ENCODE measurements at places on chromosomes 13 and 19.
A peak's percentile ranks its signal among the peaks of the same experiment; 100 is the strongest.

- DNase-seq: no peak
Measured at GRCh38 chr19:5292453-5292821, 48.2 kb downstream of the PTPRS start.

GRCh38 chr13:111955412-111956065 lies 111.4 kb upstream of the SOX1 start:
- no peak for DNase-seq

DNA sequence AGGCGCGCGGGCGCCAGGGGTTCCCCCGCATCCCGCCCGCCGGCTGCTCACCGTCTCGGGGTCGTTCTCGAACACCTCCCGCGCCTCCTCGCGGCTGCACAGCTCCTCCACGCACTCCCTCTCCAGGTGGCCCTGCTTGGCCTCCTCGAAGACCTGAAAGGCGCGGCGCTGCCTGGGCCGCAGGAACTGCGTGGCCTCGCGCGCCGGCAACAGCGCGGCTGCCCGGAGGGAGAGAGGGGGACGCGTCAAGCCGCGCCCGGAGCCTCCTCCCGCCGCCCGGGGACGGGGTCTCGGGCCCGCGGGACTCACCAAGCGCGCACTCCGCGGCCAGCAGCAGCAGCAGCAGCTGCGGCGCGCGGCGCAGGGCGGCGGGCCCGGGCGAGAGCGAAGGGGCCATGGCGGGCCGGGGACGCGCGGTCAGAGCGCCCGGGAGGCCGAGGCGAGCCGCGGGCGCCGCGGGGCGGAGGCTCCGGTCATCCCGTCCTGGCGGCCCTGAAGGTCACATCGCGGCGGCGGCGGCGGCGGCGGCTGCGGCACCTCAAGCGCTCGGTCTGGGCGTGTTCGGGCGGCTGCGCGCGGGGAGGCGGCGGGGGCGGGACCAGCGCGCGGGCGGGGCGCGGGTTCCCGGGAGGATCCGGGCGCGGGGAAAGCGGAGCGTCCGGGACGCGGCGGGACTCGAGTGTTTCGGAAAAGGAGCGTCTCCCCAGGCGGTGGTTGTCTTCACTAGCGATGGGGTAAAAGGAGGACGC lies at the start of gene GAS6:
GAS6 (minus strand) TSS at position 553 of the 749 bp plus-strand sequence; CDS start at position 397, 156 bp downstream.
- DNase-seq: no peak

DNA sequence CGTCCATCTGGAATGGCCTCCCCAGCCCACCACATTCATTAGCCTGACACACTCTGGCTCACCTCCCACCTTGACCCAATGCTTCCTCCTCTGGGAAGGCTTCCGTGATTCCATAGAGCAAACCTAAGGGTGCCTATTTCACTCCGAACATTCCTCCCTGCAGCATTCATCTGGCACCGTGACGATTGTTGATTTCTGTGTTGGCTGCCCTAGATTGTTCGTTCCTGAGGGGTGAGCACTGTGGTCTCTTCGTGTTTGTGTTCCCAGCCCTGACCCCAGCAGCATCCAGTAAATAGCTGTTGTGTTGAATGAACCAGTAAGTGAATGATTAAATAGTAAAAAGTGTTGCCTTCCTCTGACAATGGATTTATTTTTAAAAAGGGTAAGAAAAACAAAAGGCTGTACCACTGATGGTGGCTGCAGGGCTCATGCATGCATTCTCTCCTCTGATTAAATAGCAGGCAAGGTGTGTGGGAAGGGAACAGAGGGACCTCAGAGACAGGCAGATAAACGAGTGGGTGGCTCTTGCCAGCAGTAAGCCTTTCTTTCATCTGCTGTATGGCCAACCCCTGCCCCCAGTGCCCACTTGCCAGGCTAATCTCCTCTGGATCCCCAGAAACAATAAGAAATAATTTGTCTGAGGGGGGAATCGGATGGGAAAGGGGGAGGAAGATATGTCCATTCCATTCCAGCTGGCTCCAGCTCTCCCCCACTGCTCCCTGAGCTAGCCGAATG lies 48.4 kb upstream of the CACNA1A start:
- DNase-seq: no peak

- no peak for DNase-seq
Measured at GRCh38 chr19:49741210-49741844, 21.8 kb downstream of the TSKS start.

DNA sequence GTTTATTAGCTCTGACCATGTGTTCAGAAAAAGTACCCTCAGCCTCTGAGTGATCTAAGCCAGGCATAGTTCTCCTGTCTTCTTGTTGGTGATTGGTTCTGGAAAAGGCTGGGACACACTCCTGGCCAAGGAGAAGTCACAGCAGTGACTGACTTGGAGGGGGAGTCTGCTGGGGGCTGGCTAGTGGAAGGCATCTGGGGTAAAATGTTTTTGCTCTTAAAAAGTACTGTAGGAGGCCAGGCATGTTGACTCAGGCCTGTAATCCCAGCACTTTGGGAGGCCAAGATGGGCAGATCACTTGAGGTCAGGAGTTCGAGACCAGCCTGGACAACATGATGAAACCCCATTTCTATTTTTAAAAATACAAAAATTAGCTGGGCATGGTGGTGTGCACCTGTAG lies 21.7 kb downstream of the FAM187B start:
- DNase-seq: no peak

DNA sequence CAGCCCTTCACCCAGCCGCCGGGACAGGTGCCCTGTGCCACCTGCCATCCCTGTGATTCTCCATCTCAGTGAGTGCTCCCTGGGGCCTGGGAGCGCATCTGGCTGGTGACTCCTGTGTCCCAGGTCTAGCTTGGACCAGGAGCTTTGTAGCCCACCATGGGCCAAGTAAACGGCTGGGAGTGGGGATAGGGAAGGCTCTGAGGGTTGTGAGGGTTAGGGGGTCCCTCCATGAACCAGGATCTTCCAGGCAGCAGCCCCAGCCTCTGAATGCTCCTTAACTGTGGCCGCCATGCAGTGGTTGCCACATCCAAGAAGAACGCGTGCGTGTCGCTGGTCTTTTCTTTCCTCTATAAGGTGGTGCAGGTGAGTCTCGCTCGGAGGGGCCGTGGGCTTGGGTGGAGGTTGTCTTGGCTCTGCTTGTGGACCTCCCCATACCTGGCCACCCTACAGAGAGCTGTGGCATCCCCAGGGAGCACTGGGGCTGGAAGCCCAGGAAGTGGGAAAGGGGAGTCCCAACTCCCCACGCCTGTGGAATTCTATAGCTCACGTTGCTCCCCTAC lies 8.4 kb downstream of the AP1M1 start:
- no peak for DNase-seq

DNA sequence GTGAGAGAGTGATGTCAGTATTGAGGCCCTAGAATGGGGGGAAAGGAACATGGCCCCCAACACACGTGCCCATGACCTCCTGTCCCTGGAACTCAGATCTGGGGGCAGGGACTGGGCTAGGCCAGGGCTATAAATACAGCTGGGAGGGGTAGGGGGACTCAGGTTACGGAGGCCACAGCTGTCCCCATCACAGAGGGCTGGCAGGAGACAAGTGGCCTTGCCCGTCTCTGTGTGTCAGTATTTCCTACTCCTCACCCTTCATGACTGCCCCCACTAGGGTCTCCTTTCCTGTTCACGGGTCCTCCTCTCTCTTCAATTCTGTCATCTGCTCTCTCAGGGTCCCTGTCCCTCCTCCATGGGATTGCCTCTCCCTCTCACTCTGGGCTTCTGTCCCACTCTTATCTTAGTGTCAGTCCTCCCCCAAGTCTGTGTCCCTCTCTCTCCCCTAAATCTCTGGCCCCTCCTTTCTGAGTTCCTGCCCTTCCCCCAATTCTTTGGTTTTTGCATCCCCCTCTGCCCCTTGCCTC lies 687 bp upstream of the HRC start:
- no peak for DNase-seq

- DNase-seq: no peak
Measured at GRCh38 chr19:50460161-50460765, 16.0 kb upstream of the EMC10 start.

GRCh38 chr19:32809754-32810153 lies 59.8 kb downstream of the SLC7A9 start:
- DNase-seq: no peak

DNA sequence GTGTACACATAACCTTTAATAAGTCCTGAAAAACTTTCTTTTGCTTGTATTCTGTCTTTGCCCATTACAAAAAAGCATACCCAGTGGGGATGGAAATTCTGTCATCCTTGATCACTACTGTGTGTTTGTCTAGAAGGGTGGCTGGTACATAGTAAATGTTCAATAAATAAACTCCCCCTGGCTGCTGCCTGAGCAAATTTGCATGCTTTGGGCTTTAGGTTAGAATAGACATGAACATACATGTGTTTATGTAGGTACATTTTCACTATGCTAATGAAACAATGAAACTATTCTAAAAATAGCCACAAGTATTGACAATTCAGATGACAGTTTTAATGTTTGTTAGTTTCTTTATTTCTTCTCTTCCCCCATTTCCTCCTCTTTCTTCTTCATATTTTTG lies 36.1 kb downstream of the TNFSF13B start:
- no peak for DNase-seq

- DNase-seq: no peak
Measured at GRCh38 chr13:99471221-99472121, 29.8 kb upstream of the TM9SF2 start.

DNA sequence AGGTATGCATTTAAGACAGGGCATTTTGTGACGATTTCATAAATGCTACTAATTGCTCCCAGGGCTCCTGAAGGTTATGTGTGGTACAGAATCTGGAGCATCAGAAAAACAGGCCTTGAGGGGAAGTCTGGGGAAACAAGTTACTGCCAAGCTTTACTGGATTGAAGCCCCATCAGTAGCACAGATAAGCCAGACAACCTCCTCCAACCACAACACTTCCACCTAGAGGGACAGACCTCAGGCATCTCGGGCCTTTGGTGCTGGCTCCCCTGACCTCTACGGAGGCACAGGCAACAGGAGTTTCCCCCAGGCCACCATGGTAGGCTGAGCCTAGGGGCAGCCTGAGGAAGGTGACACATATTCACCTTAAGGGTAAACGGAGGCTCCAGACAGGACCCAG lies 54.1 kb downstream of the ABCC4 start:
- DNase-seq: no peak

GRCh38 chr19:14772467-14772866 lies 5.9 kb downstream of the ADGRE2 start:
- DNase-seq: no peak

GRCh38 chr13:28047757-28048388 lies 52.5 kb downstream of the FLT3 start:
- DNase-seq: no peak

GRCh38 chr19:44819246-44819832 lies 10.4 kb downstream of the BCAM start:
- DNase-seq: no peak

- no peak for DNase-seq
Measured at GRCh38 chr13:81639984-81640582, 1299.2 kb upstream of the SPRY2 start.

DNA sequence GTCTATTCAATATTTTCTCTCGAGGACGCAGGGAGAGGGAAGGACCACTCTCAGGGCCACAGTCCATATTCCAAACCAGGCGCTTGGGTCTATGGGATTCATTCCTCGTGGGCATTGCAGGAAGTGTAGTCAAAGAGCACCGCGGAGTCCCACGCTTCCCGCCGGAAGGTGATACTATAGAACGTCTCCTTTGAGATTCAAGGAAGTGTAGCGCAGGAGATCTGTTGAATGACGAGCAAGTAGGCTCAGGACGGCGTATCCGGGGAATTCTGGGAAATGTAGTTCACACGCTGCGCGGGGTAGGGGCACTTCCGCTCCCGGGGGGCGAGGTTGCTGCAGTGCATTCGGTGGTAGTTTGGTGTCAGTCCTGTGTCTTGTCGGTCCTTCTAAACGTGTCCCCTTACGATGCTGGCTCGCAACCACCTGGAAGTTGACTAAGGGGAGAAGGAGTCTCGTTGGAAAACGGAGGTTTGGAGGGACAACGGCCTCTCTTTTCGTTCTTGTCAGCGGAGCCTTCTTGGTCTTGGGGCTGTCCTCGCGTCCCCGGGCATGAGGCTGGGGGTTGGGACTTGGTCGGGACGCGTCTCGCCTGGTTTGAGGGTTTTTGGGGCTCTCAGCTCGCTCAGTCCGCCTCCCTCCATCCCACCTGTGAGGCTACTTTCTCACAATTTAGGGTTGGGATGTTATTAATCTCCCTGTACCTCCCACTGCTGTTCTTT lies at the start of gene ZNF284:
ZNF284 (plus strand) TSS at position 336 of the 719 bp plus-strand sequence. CDS start 4,231 bp downstream, outside the sequence.
- DNase-seq: peak; percentile 76

GRCh38 chr13:68026077-68026476 lies 795.9 kb upstream of the PCDH9 start:
- no peak for DNase-seq

DNA sequence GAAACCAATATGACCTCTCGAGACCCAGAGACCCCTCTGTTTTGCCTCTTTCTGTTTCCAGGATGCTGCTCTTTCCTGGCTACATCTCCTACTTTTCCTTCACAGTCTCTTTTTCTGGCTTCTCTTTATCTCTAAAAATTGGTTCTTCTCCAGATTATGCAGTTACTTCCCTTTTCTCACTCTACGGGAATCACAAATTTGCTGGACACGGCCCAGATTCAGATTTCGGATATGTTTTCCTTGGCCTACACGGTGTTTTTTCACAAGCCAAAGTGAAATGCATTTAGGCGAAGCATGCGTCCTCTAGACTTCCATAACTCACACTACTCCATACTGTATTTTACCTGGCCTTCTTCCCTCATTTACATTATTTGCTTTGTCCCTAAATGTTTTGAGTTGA lies 214.7 kb upstream of the MIR17HG start:
- DNase-seq: no peak

GRCh38 chr13:60959427-60959826 lies 456.2 kb downstream of the PCDH20 start:
- no peak for DNase-seq

DNA sequence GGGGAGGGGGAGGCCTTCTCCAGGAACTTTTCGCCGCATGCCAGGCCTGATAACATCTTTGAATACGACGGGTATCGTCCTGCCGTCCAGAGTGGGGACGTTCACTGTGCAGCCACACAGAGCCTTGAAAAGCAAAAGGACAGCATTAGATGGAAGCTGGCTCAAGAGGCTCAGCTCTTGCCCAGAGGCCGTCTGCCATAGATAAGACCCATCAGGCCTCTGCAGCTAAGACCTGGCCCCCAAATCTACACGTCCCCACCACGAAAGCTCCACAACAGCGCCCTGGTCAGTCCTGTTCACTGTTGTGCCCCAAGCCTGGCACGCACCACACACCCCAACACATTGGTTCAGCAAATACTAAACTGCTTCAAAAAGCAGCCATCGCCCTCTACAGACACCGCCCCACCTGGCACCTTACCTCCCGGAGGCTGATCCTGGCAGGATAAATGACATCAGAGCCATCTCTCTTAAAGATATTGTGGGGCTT lies 2.1 kb downstream of the DNAJB1 start:
- no peak for DNase-seq

GRCh38 chr13:112247471-112248405 lies 128.4 kb upstream of the SPACA7 start:
- no peak for DNase-seq

GRCh38 chr13:38283346-38283745 lies 66.3 kb upstream of the UFM1 start:
- DNase-seq: no peak

All from AG04450 (cell line).